Naive thymus-derived CD4-positive, alpha-beta T cell (primary cell): ENCODE measurements at places on chromosomes 2 and 18. TPM values are rescaled to one million over a fixed set of nuclear protein-coding genes. Genes with fewer than 3 reads are reported as not detected.

Gene UBR3
- 12.5 TPM for polyA plus RNA-seq

Gene TMEM200C
- not detected for polyA plus RNA-seq

Gene CFAP53
- polyA plus RNA-seq = 0.09 TPM

Gene MPPE1
- 47.7 TPM for polyA plus RNA-seq

Gene SERPINB3
- polyA plus RNA-seq = not detected

Gene AFF3
- polyA plus RNA-seq = 21.0 TPM

Gene IL36G
- not detected for polyA plus RNA-seq

Gene KATNAL2
- polyA plus RNA-seq = not detected

Gene TNFAIP6
- not detected for polyA plus RNA-seq

DNA sequence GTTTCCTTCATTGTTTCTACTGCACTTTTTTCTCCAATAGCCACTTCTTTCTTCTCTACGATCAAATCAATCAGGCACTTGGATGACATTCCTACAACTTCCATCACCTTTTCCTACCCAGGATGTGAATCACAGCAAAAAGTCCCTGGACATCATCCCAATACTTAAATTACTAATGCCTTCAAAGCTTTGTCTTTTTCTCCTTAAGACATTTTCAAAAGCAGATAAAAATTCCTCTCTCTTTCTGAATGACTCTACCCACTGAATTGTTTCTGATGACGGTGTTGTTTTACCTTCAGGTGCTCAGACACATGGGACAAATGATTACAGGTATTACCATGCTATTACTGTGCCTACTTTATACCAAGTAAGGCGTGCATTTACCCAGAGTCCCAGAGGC, 500.9 kb downstream of the FBXO15 start:
- no peak for DNase-seq
- no peaks in the 10 kb centered on the region for H3K36me3 ChIP-seq
- no peaks in the 10 kb centered on the region for H3K27me3 ChIP-seq
- no peak overlapping the region for H3K27ac ChIP-seq
- no peak overlapping the region for H3K4me3 ChIP-seq

DNA sequence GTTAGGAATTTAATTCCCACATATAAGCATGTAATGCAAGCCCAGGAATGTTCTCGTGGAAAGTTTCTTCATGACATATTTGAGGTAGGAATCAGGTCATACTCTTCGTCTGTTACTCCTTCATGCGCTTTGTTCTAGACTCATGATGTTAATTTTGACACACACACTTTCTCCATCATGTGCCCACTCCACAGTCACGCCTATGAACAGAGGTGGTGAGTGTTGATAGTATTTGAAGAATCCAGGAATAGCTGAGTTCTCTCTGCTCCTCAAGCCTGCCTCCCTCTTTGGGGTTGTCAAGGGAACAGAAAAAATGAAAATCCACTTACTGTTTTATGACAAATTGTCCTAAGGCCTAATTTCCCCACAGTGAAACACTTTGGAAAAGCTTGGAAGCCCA, 117.3 kb upstream of the SERPINE2 start:
- DNase-seq = no peak
- H3K4me1 ChIP-seq = no peaks in the 10 kb centered on the region
- H3K36me3 ChIP-seq = no peaks in the 10 kb centered on the region
- H3K27ac ChIP-seq = no peak overlapping the region
- no peaks in the 10 kb centered on the region for H3K27me3 ChIP-seq
- no peak overlapping the region for H3K4me3 ChIP-seq

- no peaks in the 10 kb centered on the region for H3K36me3 ChIP-seq
- no peaks in the 10 kb centered on the region for H3K4me1 ChIP-seq
- no peaks in the 10 kb centered on the region for H3K27me3 ChIP-seq
- DNase-seq = no peak
These were observed 49.7 kb downstream of the TNS1 start for GRCh38 chr2:217953011-217953481.

- H3K27ac ChIP-seq = no peak overlapping the region
- DNase-seq = no peak
- H3K36me3 ChIP-seq = no peaks in the 10 kb centered on the region
- no peaks in the 10 kb centered on the region for H3K4me1 ChIP-seq
- H3K27me3 ChIP-seq = no peaks in the 10 kb centered on the region
- no peak overlapping the region for H3K4me3 ChIP-seq
These were observed 288.9 kb downstream of the RDH14 start for GRCh38 chr2:18271370-18272147.

GRCh38 chr2:221997100-221997499, 301.7 kb downstream of the PAX3 start:
- no peaks in the 10 kb centered on the region for H3K4me1 ChIP-seq
- no peaks in the 10 kb centered on the region for H3K27me3 ChIP-seq
- H3K36me3 ChIP-seq = no peaks in the 10 kb centered on the region
- no peak overlapping the region for H3K27ac ChIP-seq
- no peak for DNase-seq
- no peak overlapping the region for H3K4me3 ChIP-seq

DNA sequence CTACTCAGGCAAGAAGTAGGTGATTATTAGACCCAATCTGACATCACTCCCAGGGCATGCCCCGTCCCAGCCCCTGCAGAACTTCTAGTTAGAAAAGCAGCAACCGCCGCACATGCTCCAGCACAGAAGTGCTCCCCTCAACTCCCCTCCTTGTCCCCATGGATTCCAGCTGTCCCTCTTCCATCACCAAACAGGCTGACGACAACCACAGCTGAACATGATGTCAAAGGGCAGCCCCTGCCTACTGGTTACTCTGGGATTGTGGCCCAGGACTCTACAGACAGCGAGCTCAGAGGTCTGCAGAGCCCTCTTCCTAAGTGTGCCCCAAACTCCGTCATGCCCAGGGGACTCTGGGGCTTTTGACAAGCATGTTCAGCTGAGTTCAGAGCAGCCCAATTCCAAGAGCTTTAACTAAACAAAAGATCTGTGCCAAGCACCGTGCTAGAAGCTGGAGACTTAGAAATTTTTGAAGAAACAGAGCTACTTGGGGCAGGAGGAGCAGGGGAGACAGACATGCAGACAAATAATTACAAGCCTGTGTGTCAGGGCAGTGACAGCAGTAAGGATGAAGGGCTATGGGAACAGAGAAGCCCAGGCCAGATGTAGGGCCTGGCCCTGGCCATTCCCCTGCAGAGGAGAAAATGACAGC, 148.1 kb downstream of the BCL11A start:
- H3K4me1 ChIP-seq = no peaks in the 10 kb centered on the region
- no peak for DNase-seq
- H3K4me3 ChIP-seq = no peak overlapping the region
- no peaks in the 10 kb centered on the region for H3K36me3 ChIP-seq
- no peaks in the 10 kb centered on the region for H3K27me3 ChIP-seq
- no peak overlapping the region for H3K27ac ChIP-seq

DNA sequence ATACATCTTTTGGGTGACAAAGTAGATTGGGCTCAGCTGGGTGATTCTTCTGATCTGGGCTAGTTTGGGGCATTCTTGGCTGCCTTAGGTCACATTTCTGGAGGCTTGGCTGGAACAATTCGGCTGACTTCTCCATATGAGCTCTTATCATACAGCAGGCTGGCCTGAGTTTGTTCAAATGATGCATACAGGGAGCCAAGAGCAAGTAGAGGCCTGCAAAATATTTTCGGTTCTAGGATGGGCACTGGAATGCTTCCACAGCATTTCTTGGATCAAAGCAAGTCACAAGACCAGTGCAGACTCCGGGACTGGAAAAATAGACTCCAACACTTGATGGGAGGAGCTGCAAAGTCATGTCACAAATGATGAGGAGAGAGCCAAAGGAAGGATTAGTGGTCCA, 98.4 kb downstream of the SCG2 start:
- H3K27ac ChIP-seq = no peak overlapping the region
- no peak for DNase-seq
- H3K36me3 ChIP-seq = no peaks in the 10 kb centered on the region

GRCh38 chr18:3170441-3171161, 49.2 kb downstream of the MYOM1 start:
- no peak for DNase-seq
- no peaks in the 10 kb centered on the region for H3K27me3 ChIP-seq
- H3K36me3 ChIP-seq = no peaks in the 10 kb centered on the region
- H3K4me3 ChIP-seq = no peak overlapping the region
- H3K4me1 ChIP-seq = no peaks in the 10 kb centered on the region
- H3K27ac ChIP-seq = no peak overlapping the region

DNA sequence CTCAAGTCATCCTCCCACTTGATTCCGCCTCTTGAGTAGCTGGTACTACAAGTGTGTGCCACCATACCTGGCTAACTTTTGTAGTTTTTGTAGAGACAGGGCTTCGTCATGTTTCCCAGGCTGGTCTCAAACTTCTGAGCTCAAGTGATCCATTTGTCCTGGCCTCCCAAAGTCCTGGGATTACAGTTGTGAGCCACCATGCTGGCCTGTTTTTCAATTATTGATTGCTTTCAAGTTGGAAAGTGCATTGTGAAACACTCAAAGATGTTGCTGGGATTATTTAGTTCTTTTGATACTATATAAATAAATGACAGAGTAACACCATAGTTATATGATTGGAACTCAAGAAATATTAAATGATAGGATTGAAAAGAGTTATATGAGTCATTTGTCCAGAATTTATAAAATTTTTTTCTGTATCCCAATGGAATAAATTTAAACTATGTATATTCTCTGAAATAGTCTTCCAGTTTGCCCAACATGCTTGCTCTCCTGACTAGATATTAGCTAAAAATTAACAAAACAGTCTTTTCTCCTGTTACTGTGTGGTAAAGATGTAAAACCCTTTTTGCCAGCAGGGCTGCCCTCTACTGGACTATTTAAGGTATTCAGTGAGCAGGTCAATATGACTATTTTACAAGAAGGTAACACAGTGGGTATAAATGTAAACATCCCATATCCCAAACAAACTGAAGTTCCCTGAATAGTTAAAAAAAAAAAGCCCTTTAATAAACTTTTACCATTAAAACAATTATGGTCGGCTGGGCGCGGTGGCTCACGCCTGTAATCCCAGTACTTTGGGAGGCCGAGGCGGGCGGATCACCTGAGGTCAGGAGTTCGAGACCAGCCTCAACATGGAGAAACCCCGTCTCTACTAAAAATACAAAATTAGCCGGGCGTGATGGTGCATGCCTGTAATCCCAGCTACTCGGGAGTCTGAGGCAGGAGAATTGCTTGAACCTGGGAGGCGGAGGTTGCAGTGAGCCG, 42.7 kb downstream of the ACSL3 start:
- H3K27ac ChIP-seq = no peak overlapping the region
- no peaks in the 10 kb centered on the region for H3K36me3 ChIP-seq
- H3K4me3 ChIP-seq = no peak overlapping the region
- no peaks in the 10 kb centered on the region for H3K27me3 ChIP-seq

DNA sequence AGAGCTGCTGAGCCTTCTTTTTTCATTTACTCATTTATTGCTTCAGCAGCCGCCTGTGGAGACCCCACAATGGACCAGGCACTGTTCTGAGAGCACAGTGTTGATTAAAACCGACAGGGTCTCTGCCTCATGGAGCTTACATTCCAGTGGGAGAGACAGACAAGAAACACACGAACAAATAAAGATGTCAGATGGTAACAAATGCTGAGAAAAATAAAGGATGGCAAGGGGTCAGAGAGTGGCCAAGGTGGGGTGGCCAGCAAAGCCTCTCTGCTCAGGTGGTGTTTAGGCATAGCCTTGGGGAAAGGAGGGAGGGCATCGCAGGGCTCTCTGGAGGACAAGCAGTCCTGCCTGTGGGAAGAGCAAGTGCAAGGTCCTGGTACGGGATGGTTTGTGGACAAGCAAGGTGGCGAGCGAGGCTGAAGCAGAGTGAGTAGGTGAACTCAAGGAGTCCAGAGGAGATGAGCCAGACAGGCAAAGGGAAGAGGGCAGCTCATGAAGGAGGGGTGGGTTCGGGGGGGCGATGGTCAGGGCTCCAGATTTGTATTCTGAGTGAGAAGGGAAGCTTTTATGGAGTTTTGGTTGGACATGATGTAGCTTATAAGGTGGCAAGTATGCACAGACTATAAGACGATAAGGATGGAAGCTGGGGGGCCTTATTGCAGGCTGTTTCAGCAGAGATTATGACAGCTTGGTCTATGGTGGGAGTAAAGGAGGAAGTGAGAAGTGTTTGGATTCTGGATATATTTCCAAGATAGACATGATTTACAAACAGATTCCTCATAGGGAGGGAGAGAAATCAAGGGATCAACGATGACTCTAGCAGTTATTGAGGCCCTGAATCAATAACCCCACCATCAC, 8.8 kb upstream of the ITGB6 start:
- no peak overlapping the region for H3K27ac ChIP-seq
- DNase-seq = no peak
- no peak overlapping the region for H3K4me3 ChIP-seq
- H3K27me3 ChIP-seq = no peaks in the 10 kb centered on the region
- no peaks in the 10 kb centered on the region for H3K4me1 ChIP-seq

GRCh38 chr2:54577035-54577434, 120.9 kb downstream of the SPTBN1 start:
- no peaks in the 10 kb centered on the region for H3K27me3 ChIP-seq
- H3K27ac ChIP-seq = peak overlapping the region; percentile 95
- H3K4me3 ChIP-seq = no peak overlapping the region
- peaks cover 91% of the 10 kb centered on the region for H3K4me1 ChIP-seq
- H3K36me3 ChIP-seq = no peaks in the 10 kb centered on the region

- no peaks in the 10 kb centered on the region for H3K27me3 ChIP-seq
- H3K36me3 ChIP-seq = no peaks in the 10 kb centered on the region
These were observed 58.7 kb downstream of the DTNB start for GRCh38 chr2:25614711-25615110.

- peak; percentile 9 for DNase-seq
- peaks cover 32% of the 10 kb centered on the region for H3K27me3 ChIP-seq
- peaks cover 15% of the 10 kb centered on the region for H3K4me1 ChIP-seq
These were observed 328 bp upstream of the INHBB start for GRCh38 chr2:120345608-120346007.

GRCh38 chr2:178536037-178536436, 55.8 kb downstream of the PLEKHA3 start:
- H3K27me3 ChIP-seq = no peaks in the 10 kb centered on the region
- H3K4me1 ChIP-seq = no peaks in the 10 kb centered on the region
- no peak overlapping the region for H3K4me3 ChIP-seq
- no peak for DNase-seq
- H3K36me3 ChIP-seq = peaks cover 23% of the 10 kb centered on the region

DNA sequence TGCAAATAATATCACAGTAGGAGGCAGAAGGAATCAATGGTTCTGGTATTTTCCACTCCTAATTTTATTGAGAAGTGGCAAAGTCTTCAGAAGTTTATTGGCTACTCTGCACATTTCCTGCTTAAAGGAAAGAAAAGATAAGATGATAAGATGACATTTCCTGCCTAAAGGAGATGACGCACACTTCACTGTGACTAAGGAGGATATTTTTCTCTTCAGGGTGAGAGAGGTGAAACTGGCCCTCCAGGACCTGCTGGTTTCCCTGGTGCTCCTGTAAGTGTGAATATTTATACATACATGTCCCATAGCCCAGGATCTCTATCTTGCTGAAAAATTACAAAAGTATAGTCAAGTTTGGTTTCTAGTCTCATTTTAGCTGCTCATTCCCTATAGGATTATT, 27.9 kb downstream of the COL3A1 start:
- no peak overlapping the region for H3K4me3 ChIP-seq
- H3K36me3 ChIP-seq = no peaks in the 10 kb centered on the region
- no peaks in the 10 kb centered on the region for H3K4me1 ChIP-seq
- no peak for DNase-seq
- H3K27me3 ChIP-seq = no peaks in the 10 kb centered on the region

GRCh38 chr18:9792565-9793245, 84.6 kb downstream of the RAB31 start:
- H3K4me3 ChIP-seq = no peak overlapping the region
- H3K36me3 ChIP-seq = no peaks in the 10 kb centered on the region

GRCh38 chr2:15748736-15749323, 157.2 kb downstream of the DDX1 start:
- no peak for DNase-seq
- H3K4me3 ChIP-seq = no peak overlapping the region
- no peaks in the 10 kb centered on the region for H3K4me1 ChIP-seq
- no peaks in the 10 kb centered on the region for H3K36me3 ChIP-seq
- H3K27me3 ChIP-seq = no peaks in the 10 kb centered on the region

- no peak overlapping the region for H3K27ac ChIP-seq
- H3K36me3 ChIP-seq = no peaks in the 10 kb centered on the region
- H3K4me3 ChIP-seq = no peak overlapping the region
- no peaks in the 10 kb centered on the region for H3K4me1 ChIP-seq
These were observed 11.4 kb upstream of the SLC35F6 start for GRCh38 chr2:26752656-26753055.
